ENCODE measurements at places on chromosomes 3 and 15.

- DNase-seq = no peak
Measured at GRCh38 chr3:87924485-87924884, 134.3 kb downstream of the CGGBP1 start.

- DNase-seq = no peak
Measured at GRCh38 chr3:119738741-119739140, 35.9 kb downstream of the CFAP91 start.

GRCh38 chr15:96503276-96503675 lies 172.8 kb downstream of the NR2F2 start:
- no peak for DNase-seq

DNA sequence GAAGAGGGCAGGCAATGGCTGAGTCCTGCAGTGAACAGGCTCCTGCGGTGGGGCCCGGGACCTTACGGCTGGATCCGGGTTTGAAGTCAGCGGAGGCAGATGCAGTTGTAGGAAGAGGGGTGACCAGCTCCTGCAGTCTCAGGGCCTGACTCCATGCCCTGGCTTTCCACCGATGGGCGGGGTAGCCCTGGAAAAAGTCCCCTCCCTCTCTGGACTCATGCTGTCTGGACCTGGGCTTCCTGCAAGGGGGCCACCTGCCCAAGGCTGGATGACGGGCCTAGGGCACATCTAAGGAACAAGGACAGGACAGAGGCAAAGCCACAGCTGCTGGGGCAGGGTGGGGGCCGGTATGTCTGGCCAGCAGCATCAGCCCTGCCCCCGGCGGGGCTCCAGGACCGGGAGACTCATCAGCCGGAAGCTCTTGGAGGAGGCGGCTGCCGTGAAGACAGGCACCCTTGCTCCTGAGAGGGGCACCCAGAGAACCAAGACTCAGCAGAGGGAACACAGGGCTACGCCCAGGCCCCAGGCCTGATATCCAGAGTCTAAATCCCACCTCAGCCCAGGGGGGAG lies 12.8 kb downstream of the IQSEC1 start:
- DNase-seq = no peak

DNA sequence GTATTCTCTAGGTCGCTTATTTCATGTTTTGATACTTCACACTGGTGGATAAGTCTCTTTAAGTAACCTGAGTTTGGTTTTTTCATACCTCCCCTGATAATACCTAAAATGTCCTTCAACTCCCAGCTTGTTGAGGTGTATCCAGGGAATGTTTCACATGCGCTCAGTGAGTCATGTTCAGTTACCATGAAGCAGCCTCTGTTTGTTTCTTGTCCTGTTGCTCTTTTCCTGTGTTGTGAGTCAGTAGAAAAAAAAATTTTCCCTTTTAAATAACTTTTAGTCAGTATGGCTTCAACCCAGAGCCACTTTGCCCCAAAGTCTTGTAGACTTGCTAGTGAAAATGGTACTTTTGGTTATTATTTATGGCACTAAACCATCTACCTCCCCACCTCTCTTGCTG lies 278.4 kb upstream of the ZPLD1 start:
- no peak for DNase-seq

- DNase-seq = no peak
Measured at GRCh38 chr3:170598091-170598502, 12.2 kb upstream of the SLC7A14 start.

DNA sequence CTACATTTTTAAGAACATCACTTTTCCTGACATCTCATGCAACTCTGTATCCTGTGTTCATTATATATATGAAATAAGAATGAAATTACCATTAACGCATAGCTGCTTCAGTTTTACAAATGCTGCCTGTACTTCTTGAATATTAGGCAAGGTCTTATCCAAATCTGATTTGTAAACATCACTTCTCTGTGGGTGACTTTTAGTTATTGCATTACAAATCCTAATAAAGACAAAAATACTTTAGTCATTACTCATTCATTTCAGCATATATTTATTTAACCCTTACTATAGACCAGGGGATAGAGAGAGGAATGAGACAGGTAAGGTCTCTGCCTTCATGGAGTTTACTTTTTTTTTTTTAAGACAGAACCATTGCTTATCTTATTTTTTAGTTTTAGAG lies 36.8 kb downstream of the MTMR10 start:
- no peak for DNase-seq

DNA sequence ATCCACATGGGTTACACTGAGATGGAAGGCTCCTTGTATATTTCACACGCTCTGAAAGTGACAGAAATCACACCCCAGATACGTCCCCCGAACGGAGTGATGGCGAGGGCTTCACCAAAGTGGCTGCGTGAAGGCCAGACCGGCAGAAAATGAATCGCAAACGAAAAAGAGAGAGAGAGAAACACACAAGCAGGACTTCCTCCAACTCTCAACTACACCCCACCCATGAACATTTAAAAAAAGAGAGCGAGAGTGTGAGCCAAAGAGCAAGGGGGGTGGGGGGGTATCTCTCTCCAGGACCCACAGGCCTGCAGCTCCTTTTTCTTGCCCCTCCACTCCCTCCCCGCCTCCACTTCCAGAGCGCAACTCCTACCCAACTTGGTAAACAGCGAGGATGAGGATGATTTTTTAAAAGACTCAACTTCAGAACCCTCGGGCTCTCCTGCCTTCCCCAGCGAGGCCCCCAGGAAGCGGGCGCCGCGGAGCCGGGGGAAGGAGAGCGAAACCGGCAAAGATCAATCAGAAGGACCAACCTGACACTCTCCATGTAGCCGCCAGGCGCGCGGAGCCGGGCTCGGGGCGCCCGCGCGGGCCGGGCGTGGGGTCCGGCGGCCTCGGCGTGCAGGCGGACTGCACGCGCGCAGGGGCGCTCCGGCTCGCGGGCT lies 519.1 kb downstream of the FOXP1 start:
- DNase-seq = peak; percentile 69

- DNase-seq = no peak
Measured at GRCh38 chr3:9339761-9340471, 22.9 kb upstream of the THUMPD3 start.

DNA sequence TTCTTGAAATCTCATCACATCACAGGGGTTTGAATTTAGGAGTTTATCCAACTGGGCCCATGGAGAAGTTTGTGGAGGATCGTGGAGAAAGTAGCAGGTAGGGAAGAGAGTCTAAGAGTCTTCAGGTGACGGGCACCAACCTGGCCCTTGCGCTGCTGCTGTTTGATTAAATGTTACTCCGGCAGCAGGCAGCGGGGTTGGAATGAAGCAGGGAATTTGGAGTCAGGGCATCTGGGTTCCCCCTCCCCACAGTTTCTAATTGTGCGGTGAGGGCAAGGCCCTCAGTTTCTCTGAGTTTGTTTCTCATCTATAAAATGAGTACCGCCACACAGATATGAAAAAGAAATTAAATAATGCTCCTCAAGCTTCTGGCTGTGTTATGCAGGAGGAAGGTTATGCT lies 182.9 kb upstream of the RGMA start:
- DNase-seq = no peak

GRCh38 chr3:173371848-173372487 lies 25.6 kb upstream of the NLGN1 start:
- DNase-seq = peak; percentile 7

GRCh38 chr15:40843885-40844695 lies at the start of gene SPINT1:
TSS of gene SPINT1 (plus strand) at chr15:40844048. CDS start at chr15:40844555, 507 bp downstream.
- peak; percentile 72 for DNase-seq

DNA sequence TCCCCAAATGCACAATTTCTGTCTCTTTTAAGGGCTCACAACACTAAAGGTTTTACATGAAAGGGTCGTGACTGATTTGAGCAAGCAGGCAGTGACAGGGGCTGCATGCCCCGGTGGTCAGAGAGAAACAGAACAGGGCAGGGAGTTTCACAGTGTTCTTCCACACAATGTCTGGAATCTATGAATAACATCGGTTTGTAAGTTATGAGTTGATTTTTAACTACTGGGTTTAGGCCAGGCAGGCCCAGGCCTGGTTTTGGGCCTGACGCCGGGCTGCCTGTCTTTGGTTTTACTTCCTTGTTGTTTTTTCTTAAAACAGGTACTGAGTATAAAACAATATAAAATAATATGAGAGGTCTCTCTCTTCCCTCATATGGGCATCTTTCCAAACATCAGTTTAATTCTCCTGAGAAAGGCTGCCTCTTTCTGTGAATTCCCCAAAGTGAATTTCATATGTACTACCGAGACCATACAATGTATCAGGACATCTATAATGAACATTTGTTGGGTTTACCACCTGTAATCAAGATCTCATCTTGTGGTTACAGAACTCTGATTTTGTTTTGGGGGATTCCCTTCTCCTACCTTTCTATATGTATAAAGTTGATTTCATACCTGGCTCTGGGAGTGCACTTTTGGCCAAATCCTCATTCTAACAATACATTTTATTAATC lies 74.4 kb downstream of the CD200 start:
- no peak for DNase-seq

- DNase-seq = no peak
Measured at GRCh38 chr3:160343132-160343531, 55.9 kb downstream of the IFT80 start.

DNA sequence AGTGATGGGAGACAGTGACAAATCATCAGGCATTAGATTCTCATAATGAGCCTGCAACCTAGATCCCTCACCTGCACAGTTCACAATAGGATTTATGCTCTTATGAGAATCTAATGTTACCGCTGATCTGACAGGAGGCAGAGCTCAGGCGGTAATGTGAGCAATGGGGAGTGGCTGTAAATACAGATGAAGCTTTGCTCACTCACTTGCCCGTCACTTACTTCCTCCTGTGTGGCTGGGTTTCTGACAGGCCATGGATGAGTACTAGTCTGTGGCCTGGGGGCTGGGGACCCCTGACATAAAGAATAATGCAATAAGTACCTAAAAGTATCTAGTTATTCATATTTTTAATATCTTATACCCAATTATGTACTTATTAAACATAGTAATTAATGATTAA lies 15.6 kb downstream of the IQCB1 start:
- DNase-seq = no peak

- DNase-seq = no peak
Measured at GRCh38 chr15:62903437-62903836, 139.1 kb upstream of the TPM1 start.

DNA sequence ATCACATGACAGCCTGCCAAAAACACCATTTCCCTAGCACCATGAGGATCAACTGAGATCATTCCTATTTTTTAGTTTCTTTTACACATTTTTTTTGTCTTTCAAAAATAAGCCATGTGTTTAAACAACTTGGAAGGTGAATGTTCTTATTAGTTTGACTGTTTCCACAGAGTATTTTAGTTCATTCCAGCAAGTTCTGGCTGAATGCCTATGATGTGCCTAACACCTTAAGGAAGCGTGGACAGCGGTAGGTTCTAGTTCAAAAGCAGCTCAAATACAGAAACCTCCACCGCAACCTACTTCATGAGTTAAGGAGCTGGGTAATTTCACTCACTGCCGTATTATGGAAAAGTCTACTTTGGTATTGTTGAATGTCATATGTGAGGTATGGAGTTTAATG lies 101.3 kb upstream of the ADAMTS9 start:
- no peak for DNase-seq

GRCh38 chr3:189488241-189488767 lies 142.9 kb upstream of the TP63 start:
- no peak for DNase-seq

DNA sequence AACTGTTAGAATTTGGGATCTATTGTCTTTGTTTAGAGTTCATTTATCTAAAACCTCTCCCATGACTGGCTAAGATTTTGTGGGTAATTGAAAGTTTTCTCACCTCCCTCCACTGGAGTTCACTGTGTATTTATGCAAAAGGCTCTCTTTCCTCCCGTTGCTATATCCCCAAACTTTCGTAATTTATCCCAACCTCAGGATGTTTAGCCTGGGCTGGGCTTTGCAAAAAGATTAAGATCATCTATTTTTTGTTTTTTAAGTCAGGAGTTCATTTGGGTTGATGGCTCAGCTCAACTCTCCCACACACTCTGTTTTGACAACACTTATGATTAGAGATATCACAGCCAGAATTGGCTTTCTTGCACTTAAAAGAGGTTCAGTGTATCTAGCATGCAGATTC lies 27.0 kb downstream of the SUCNR1 start:
- DNase-seq = no peak

- DNase-seq = peak; percentile 50
Measured at GRCh38 chr15:85443593-85444087, 63.2 kb downstream of the AKAP13 start.

- DNase-seq = no peak
Measured at GRCh38 chr3:46143951-46144473, 64.1 kb downstream of the CCR1 start.

DNA sequence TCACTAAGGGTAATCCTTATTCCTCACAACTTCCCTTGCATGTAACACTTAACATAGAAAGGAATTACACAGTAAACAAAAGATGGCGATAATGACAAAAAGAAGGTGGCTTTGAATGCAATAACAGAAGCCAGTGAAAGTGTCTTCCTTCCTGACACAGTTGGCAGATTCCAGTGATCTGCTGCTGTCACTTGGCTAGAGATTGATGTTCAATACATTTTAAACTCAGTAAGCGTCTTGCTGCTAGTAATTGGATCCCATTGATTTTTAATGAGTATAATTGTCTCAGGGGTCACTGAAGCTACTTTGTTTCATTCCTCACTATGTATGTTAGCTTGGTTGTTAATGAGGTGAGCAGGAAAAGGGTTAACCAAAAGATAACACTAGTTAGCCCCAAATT lies 692.7 kb downstream of the NTRK3 start:
- DNase-seq = no peak

GRCh38 chr3:157136647-157137387 lies 23.1 kb downstream of the CCNL1 start:
- DNase-seq = no peak

DNA sequence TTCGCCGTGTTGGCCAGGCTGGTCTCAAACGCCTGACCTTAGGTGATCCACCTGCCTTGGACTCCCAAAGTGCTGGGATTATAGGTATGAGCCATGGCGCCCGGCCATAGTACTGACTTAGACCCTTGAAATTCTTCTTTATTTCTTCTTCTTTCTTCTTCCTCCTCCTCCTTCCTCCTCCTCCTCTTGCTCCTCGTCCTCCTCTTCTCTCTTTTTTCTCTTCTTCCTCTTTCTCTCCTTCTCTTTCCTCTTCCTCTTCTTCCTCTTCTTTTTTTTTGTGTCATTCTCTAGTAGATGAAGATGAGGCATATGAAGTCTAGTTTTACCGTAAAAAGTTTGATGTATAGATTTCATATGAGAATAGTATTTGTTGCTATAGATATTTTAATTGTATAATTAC lies 9.3 kb downstream of the RPL15 start:
- no peak for DNase-seq

GRCh38 chr15:48858401-48858800 lies 19.5 kb upstream of the EID1 start:
- DNase-seq = peak; percentile 17

GRCh38 chr3:33420966-33421365 lies 19.2 kb downstream of the UBP1 start:
- no peak for DNase-seq

- no peak for DNase-seq
Measured at GRCh38 chr15:80464951-80465625, 60.9 kb downstream of the ARNT2 start.

GRCh38 chr3:59001675-59002074 lies 48.1 kb downstream of the CFAP20DC start:
- peak; percentile 8 for DNase-seq

Measured in activated naive CD4-positive, alpha-beta T cell treated with anti-CD3 and anti-CD28 coated beads for 36 hours (primary cell).